ENCODE measurements at places on chromosomes 7 and 10. TPM values are rescaled to one million over a fixed set of nuclear protein-coding genes. Genes with fewer than 3 reads are reported as not detected.
A peak's percentile ranks its signal among the peaks of the same experiment; 100 is the strongest.

GRCh38 chr10:73182568-73182967 lies 14.6 kb downstream of the FAM149B1 start:
- no peak overlapping the region for H3K4me3 ChIP-seq
- H3K27ac ChIP-seq = no peak overlapping the region
- peaks cover 1% of the 10 kb centered on the region for H3K36me3 ChIP-seq
- no peaks in the 10 kb centered on the region for H3K27me3 ChIP-seq

- peak; percentile 77 for DNase-seq
- H3K4me3 ChIP-seq = no peak overlapping the region
- H3K27me3 ChIP-seq = no peaks in the 10 kb centered on the region
- peak overlapping the region; percentile 67 for H3K27ac ChIP-seq
- H3K4me1 ChIP-seq = peaks cover 11% of the 10 kb centered on the region
These were observed 93.7 kb upstream of the PDE1C start for GRCh38 chr7:32163896-32164295.

Gene CPVL
- 0.51 TPM for total RNA-seq

DNA sequence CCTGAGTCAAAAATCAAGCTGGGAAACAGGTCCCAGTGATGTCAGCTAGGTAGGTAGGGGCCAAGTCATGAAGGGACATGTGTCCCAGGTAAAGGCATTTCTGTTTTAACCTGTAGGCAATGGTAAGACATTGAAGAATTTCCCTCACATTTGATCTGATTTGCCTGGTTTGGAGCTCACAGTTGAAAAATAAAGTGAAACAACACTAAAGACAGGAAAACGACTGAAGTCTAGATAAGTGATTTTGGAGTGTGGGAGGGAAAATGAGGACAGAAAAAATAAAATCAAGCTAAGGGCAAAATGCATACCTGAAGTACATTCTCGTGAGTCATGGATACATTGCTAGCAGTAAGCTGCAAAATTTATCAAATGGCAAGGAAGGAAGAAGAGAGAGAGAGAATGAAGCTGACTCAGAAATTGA lies 169.9 kb downstream of the SKIDA1 start:
- no peaks in the 10 kb centered on the region for H3K36me3 ChIP-seq
- no peak overlapping the region for H3K4me3 ChIP-seq
- no peaks in the 10 kb centered on the region for H3K4me1 ChIP-seq

GRCh38 chr7:49333180-49333881 lies 409.0 kb downstream of the CDC14C start:
- no peaks in the 10 kb centered on the region for H3K27me3 ChIP-seq
- H3K4me3 ChIP-seq = no peak overlapping the region
- DNase-seq = no peak
- H3K36me3 ChIP-seq = no peaks in the 10 kb centered on the region

Gene HOXA6
- 3.6 TPM for total RNA-seq

Gene LIPM
- total RNA-seq = not detected

Gene GNGT1
- total RNA-seq = not detected
